ENCODE measurements at places on chromosomes 16 and 17.

GRCh38 chr17:43445009-43445589 lies 38.7 kb upstream of the DHX8 start:
- no peak for DNase-seq

DNA sequence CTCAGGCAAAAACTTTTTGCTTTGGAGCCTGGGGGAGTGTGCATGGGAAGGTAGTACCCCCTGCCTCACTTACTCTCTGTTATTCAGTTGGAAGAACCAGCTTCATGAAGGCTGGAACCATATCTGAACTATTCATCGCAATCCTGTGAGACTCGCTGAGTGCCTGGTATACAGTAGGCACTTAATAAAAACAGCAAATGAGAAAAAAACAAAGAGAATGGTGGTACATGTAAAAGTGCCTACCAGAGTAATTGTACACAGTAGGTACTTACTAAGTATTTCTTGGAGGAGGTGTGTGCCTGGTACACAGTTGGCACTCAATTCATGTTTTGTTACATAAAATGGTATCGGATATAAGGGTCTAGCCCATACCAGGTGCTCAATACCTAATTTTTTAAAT lies 75.2 kb downstream of the MYH11 start:
- no peak for DNase-seq

DNA sequence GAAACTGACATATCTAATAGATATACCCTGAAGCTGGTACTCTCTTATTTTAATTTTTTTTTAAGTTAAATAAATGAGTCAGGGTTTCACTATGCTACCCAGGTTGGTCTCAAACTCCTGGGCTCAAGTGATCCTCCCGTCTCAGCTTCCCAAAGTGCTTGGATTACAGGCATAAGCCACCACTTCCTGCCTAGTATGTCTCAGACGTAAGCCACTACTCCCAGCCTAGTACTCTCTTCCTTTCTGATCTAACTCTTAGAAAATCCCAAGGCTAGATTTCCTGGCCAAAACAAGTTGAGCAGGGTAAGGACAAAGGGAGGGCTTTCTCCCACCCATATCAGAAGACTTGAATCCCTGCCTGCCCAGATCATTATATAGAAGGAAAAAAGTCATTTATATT lies 33.7 kb downstream of the HOXB1 start:
- peak; percentile 73 for DNase-seq

DNA sequence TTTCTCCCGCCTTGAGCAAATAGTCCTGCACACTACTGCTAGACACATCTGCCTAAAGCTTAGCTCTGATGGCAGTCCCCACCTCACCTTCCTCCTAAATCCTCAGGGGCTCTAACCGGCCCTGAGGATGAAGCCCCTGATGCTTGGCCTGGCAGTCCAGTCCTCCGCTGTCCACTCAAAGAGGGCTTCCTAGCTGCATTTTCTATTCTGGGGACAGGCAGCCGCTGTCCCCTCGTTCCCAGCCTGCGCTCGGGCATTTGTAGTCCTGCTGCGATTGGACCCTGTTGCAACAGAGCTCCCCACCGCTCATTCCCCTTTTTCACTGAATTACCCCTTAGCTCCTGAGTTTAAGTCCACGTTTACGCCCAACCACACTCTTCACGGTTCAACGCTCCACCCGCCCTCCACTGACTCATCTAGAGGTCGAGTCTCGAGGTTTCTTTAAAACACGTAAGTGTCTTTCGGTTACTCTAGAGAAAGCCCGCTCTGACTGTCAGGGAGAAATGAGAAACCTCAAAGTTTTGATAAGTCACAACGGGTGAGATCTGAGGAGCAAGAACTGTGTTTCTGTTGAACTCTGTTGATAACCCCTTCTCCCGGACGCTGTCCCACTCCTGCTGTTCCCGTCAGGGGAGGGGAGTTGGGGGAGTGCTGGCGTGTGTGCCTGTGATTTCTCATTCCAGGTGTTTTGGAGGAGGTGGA lies 4.5 kb downstream of the CCR7 start:
- DNase-seq, result peak; percentile 75

- peak; percentile 91 for DNase-seq
Observed at GRCh38 chr16:69199382-69199781, 12.4 kb downstream of the SNTB2 start.

DNA sequence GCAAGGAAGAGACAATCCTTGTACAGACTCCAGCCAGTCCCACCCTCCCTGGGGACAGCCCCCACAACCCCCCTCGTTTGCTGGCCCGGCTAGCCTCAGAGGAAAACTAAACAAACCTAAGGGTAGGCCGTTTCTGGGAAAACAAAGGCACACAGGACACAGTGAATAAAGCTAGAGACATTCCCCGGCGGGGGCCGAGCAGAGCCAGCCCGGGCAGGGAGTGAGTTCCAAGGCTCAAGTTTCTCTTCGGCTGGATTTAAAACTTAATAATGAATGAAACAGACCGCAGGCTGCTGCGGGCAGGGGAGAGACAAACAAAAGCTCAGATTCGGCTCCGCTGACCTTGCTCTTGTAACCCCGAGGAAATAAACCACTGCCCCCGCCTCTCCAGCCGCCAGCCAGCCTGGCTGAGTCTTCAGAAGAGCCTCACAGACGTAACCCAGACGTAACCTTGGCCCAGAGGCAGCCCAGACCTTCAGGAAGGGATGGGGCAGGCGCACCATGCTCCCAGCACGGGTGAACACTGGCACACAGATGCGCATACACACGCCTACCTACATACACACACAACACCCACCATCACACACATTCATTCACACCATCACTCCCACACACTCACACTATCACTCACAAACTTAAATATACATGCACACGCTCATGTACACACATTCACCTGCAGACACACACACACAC lies 216.0 kb downstream of the ZNF423 start:
- DNase-seq, result peak; percentile 79

GRCh38 chr17:82920150-82920549 lies 80.3 kb upstream of the ZNF750 start:
- DNase-seq, result no peak

DNA sequence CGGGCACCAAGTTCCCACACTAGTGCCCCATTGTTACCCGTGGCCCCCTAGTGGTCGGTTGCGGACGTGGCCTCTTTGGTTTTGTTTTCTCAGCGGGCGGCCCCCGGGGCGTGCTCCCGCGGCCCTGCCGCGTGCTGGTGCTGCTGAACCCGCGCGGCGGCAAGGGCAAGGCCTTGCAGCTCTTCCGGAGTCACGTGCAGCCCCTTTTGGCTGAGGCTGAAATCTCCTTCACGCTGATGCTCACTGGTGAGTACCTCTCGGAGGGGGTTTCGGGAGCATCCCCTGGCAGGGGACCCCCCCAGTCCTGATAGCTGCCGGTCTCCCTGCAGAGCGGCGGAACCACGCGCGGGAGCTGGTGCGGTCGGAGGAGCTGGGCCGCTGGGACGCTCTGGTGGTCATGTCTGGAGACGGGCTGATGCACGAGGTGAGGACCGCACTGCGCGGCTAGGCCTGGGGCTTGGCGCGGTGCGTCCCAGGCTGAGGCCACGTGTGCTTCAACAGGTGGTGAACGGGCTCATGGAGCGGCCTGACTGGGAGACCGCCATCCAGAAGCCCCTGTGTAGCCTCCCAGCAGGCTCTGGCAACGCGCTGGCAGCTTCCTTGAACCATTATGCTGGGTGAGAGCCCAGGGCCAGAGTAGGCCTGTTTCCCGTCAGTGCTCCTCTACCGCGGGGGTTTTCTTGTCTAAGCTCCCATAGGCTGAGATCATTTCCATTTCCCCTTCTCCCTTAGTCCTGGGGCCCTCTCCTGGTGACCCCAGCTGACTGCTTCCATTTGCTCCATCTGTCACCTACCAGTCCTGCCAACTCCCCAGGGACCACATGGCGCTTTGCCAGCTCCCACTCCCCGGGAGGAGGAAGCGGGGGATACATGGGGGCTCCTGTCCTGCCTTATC lies 1.7 kb downstream of the SPHK1 start:
- DNase-seq, result peak; percentile 80

DNA sequence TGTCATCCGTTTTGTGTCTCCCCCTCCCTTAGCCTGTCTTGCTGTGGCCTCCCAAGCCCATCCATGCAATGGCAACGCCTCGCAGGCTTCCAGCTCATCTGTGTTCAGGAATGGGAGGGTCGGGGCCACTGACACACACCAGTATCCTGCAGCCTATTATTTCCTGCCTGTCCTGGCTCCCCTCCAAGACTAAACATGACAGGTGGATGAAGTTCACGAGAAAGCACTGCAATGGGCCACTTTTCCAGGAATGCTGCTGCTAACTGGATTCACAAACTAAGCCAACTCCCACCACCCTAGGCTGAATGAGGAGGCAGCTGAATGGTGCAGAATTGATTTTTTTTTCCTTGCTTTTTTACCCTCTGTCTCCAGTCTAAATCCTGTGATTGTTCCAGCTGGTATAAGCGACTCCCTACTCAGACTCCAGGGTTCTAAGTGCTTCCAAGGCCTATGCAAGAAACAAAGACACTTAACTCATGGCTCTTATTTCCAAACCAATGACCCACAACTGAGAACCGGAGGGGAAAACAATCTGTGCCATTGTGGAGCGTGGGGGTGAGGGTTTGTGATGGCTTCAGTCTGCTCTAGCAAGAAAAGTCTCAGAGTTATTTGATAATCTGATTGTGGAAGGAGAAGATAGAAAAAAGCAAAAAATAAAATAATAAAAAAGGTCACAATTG lies 23.3 kb downstream of the TMEM100 start:
- no peak for DNase-seq

- DNase-seq, result no peak
Observed at GRCh38 chr16:55642611-55643010, 13.2 kb upstream of the SLC6A2 start.

- DNase-seq, result no peak
Observed at GRCh38 chr16:77736879-77737278, 14.6 kb downstream of the NUDT7 start.

DNA sequence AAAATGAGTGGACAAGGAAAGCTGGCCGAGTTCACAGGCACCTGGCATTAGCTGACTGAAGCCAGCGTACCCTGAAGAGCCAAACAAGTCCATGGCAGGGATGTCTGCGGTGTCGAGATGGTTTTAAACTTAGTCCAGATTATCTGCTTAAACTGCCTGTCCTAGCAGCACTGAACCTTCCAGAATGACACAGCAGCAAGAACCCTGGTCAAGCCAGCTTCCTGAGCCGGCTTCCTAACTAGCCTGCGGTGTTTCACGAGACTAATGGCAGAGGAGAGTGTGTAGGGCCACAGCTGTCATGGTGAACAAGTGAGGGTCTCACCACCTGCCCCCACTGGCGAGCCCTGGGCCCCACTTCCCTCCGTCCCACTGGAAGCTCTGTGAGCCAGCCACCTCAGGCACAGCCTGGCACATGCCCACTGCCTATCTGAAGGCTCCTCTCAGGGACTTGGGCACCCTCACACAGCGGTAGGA lies 28.8 kb upstream of the MTSS2 start:
- no peak for DNase-seq

DNA sequence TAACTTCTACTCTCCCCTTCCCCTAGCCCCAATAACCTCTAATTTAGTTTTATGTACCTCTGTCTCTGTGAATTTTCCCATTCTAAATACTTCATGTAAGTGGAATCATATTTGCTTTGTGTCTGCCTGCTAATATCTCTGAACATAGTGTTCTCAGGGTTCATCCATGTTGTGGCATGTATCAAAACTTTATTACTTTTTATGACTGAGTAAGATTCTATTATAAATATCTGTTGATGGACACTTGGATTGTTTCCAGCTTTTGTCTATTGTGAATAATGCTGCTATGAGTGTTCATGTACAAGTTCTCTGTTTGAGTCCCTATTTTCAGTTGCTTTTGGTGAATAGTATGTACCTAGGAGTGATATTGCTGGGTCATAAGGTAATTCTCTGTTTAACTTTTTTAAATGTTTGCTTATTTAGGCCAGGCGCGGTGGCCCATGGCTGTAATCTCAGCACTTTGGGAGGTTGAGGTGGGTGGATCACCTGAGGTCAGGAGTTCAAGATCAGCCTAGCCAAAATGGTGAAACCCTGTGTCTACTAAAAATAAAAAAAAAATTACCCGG lies 92.8 kb downstream of the CHD9 start:
- DNase-seq, result peak; percentile 13

DNA sequence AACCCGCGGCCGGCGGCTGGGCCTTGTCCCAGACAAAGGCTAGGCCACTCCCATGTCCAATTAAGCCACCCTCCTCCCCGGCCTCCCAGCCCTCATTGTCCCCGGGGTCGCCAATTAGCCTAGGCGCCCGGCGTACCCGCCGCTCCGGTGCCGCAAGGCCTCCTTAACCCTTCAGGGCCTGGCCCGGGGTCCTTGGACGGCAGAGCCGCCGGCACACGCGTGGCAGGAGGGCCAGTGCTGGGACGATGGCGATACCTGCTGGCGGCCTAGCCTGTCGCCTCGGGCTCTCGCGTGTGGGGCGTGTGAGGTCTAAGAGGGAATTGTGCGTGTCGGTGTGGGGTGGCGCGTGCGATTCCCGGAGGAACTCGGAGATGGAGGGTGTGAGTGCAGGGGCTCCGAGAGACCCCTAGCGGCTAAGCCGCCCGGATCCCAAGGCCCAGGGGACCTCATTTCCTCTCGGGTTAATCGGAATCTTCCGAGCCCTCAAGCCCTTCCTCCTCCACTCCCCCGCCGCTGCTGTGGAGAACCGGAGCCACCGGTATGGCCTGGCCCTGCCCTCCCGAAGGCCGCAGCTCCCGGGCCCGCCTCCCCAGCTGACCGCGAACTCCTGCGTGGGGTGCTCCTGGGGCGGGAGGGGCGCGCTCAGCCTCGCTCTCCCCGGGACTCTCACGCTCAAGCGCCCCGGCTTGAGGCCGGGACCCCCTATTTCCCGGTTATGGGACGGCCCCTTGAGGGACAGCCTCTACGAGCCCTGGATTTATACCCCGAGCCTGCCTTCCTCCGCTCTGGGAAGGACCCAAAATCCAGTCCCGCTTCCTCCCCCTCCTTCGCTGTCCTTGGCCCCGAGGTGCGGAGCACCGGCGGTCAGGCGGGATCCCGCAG lies 11.9 kb downstream of the TBX2 start:
- DNase-seq, result peak; percentile 75

- peak; percentile 29 for DNase-seq
Observed at GRCh38 chr17:68326681-68327080, 35.4 kb downstream of the ARSG start.

DNA sequence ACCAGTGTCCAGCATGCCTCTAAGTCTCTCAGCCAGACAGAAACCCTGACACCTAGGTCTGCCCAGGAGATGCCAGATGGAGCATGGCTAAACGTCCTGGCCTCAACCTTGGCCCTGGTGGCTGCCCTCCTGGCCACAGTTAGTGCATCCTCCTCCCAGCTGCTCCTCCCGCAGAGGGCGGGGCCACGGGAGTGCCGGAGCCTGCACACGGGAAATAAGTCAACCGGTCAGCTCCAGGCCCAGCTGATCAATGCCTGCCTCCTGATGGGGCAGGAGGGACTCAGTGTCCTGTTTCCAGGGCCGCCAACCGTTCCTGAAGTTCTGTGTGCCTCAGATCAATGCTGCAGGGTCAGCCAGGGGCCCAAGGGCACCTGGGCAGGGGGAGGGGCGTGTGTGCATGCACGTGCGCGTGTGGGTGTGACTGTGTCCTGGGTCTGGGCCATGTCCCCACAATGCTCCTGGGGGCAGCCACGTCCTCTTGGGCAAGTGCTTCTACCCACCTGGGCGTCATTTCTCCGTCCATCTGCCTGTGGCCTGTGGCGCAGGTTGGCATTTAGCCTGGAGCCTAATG lies 4.6 kb upstream of the KCNJ12 start:
- no peak for DNase-seq

GRCh38 chr16:80982646-80983045 lies 24.0 kb downstream of the CMC2 start:
- no peak for DNase-seq

All from iris pigment epithelial cell (primary cell).